GM06990 (cell line): ENCODE measurements at places on chromosomes 1 and 21.

- no peak for DNase-seq
These were observed 25.9 kb downstream of the UTP25 start for GRCh38 chr1:209853676-209854075.

DNA sequence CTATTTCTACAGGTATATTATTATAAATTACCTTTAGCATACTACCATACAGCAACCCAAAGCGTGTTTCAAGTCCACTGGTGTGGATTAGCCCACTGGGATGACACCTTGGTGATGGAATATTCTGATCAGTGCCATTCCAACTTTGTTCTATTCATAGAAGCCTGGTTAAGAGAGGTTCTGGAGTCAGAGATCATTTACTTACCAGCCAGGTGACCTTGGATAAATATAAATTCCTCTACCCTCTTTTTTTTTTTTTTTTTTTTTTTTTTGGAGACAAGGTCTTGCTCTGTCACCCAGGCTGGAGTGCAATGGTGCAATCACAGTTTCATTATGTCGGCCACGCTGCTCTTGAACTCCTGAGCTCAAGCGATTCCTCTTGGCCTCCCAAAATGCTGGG is at the start of gene SPATA45:
TSS of gene SPATA45 (minus strand) at position 101 of the 400 bp plus-strand sequence. CDS start 11,500 bp downstream, outside the sequence.
- no peak for DNase-seq

DNA sequence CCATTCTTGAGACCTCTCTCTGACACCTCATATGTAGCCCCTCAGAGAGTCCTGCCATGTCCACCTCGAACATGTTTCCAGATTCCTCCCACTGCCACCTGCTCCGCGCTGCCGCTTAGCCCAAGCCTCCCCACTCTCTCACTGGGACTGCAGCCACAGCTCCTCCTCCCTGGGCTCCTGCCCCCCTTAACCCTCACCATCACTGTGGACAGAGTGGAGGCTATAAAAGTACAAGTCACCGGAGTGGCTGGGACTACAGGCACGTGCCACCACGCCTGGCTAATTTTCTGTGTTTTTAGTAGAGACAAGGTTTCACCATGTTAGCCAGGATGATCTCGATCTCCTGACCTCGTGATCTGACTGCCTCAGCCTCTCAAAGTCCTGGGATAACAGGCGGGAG is 77.0 kb downstream of the VWA5B1 start:
- DNase-seq: no peak

GRCh38 chr21:41779659-41780058 is 12.8 kb upstream of the RIPK4 start:
- DNase-seq: no peak

DNA sequence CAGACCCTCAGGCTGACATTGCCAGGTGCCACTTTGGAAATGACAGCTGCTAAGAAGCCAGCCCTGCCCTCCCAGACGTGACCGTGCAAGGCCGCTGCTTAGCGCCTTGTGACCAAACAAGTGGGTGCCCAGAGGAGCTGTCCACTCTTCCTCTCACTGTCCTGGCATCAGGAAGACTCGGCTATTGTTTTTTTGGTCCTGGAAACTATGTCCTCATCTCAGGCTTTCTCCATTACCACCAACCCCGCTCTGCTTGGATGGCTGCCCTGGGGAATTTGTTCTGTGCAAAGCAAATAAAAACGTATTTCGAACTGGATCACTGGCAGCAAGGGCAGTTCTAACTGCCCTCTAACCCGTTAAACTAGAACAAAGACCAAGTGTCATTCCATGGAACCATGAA is 13.7 kb upstream of the TENT5C start:
- no peak for DNase-seq

DNA sequence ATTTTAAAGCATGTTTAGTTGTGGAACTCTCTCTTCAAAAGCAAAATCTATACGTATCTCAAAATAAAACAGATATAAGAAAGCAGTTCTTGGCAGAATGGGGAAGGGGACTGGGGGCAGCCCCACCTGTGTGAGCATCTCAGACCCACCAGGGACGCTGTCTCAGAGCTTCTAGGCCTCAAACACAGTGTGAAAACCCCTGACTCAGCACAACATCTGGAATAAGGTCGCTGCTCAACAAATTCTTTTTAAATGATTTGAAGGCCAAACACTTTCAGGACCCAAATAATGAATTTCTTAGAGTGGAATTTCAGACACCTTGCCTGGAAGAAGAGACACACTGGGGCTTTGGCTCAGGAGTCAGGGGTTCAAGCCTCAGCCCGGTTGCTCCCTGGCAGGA is 27.1 kb upstream of the GRHL3 start:
- DNase-seq: no peak

- no peak for DNase-seq
These were observed 30.5 kb downstream of the PIGK start for GRCh38 chr1:77188770-77189169.

GRCh38 chr21:39314143-39315027 is 953 bp upstream of the BRWD1 start:
- DNase-seq: no peak

GRCh38 chr1:161207173-161207572 is 5.0 kb downstream of the NDUFS2 start:
- DNase-seq: no peak

GRCh38 chr1:154325583-154326545 is 539 bp downstream of the ATP8B2 start:
- peak; percentile 41 for DNase-seq

GRCh38 chr1:15960808-15961207 is 15.1 kb downstream of the ZBTB17 start:
- no peak for DNase-seq

- DNase-seq: peak; percentile 25
These were observed 113.5 kb downstream of the MAP3K21 start for GRCh38 chr1:233440951-233441401.

DNA sequence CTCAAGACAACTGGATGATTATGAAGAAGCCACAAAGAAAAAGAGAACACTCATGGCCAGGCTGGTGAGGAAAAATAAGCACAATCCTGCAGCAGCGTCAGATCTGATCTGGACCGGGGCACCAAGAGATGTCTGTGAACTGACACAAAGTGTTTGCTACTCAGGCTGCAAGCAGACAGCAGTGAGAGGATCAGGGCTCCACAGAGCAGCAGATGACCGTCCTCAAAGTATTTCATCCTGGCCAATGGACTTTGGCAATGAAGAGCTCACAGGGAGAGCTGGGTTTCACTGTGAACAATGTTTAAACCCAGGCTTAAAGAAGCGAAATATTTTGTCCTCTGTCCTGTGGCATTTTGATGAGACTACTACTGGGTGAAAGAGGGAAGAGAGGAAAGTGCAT is 299.2 kb downstream of the GPATCH2 start:
- DNase-seq: no peak

DNA sequence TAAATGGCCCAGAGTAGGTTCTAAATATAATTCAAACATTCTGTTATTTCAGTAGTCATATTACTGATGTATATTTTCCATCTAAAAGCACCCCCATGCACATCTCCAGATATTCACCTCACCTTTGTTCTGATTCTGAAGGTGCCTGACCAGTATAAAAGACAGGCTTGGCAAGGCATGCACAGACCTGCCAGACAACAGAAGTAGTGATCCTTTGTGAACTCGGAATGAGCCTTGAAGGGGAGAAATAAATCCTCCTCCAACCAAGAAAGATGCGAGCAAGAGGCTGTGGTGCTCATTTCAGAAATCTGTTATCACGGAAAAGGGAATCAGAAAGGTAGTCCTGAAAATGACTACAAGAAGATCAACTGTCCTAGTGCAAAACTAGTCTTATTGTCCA is 287.3 kb downstream of the VAV3 start:
- no peak for DNase-seq

DNA sequence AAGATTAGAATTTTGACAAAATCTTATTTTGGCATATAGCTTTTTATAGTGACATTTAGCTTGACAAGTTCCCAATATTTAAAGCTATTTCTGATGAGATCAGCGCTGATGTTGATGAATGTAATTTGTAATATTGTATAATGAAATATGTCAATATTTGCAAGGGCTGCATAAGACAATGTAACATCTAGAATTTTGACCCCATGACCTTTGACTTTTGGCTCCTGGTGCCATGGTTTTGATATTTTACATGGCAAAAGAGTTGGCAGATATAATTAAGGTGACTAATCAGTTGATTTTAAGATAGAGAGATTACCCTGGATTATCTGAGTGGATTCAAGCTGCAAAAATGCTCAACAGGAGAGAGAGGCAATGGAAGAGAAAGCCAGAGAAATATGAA is 63.9 kb downstream of the DUSP10 start:
- DNase-seq: no peak

- DNase-seq: no peak
These were observed 14.5 kb downstream of the OLFML3 start for GRCh38 chr1:113993766-113994165.

DNA sequence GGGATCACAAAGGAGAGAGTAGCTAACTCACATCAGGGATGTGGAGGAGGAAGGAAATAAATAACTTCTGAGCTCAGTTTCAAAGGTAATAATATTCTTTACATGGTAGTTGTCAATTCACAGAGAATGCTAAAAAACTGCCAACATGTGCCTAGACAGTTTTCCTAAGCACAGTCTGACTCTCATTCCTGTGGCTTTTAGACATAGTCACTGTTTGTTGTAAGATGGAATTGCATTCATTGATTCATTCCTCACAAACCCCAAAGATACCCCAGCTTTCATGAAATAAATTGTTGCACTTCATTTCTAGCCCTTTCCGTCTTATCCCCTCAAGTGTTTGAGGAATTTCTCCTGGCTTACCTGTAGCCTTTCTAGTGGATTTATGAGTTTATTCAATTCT is 263.9 kb downstream of the NTNG1 start:
- DNase-seq: no peak

DNA sequence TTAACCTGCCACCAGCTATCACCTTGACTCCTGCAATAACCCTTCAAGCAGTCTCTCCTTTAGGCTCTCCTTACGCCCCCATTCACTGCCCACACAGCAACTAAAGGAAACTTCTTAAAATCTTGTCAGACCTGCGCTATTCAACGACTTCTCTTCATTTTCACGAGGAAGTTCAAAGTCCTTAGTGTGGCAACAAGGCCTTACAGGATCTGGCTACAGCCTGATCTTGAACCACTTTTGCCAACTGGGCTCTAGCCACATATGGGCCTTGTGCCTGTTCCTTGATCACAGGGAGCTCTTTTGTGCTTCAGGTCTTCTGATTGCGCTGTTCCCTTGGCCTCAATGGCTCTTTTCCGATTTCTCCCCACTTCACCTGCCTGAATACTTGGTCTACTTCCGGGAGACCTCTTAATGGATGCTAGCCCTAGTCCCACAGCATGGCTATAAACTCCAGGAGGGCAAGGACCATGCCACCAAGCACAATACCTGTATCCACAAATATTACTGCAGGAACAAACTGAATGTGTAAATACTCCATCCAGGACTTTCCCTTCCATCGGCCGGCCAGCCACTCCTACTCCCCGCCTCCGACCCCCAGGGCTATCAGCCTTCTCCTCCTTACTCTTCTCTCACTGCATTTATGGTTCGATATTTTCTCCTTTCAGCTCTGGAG is 2.3 kb upstream of the CTNNBIP1 start:
- no peak for DNase-seq

- no peak for DNase-seq
These were observed 78.7 kb upstream of the ZNF281 start for GRCh38 chr1:200488375-200489165.

DNA sequence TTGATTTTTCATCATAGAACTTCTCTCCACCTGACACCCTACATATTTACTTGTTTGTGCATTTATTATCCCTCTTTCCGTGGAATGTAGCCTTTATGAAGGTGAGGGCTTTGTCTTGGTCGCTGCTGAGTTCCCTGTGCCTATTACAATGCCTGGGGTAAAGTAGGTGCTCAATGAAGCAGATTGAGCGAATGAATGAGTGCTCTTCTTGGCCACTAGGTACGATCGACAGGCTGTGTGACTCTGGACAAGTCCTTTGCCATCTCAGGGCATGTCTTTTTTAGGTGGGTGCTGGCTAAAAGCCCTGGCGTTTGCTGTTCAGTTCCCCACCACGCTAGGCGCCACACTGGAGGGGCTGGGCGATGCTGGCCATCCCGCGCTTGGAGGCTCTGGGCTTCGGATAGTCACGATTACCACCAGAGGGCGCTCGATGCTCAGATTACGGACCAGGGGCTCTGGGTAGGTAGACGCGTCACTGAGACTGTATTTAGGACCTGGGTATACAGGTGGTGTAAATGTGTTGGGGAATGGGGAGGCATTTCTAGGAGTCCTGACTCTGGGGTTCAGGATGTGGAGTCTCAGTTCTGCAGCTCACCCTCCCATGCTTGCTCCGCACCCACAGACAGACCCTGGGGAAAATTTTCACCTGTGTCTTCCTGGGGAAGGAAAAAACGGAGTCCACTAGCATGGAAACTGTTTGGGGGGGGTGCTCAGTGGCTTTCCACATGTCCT is 71.0 kb upstream of the CSF3R start:
- peak; percentile 29 for DNase-seq

DNA sequence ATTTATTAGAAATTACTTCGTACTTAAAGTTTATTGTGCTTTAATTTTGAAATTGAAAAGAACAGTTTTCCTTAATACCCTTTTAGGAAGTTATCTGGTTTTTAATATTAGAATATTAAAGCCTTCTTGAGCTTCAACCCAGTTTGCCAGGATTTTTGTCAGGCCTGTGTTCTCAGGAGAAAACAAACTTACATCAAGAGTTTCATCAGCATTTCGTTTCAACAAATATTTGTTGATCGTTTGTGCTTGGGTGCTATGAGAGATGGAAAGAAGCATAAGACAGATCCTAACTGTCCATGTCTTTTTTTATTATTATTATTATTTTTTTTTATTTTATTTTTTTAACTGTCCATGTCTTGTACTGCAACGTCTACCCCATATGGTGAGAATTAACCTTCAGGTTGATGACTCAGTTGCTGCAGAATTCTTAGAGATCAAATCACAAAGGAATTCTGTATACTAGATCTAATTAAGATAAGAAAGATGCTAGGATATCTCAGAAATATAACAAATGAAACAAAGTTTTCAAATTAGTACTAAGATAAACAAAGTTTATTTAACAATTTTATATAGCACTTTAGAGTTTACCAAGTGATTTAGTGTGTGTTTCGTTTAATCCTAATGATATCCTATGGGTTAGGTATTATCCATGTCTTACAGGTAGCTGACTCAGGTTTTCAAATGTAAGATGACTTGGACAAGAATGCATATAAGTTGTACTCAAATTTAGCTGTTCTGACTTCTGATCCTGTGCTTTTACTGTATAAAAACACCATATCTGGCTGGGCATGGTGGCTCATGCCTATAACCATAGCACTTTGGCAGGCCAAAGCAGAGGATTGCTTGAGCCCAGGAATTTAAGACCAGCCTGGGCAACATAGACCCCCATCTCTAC is 14.3 kb downstream of the FBXO28 start:
- no peak for DNase-seq

DNA sequence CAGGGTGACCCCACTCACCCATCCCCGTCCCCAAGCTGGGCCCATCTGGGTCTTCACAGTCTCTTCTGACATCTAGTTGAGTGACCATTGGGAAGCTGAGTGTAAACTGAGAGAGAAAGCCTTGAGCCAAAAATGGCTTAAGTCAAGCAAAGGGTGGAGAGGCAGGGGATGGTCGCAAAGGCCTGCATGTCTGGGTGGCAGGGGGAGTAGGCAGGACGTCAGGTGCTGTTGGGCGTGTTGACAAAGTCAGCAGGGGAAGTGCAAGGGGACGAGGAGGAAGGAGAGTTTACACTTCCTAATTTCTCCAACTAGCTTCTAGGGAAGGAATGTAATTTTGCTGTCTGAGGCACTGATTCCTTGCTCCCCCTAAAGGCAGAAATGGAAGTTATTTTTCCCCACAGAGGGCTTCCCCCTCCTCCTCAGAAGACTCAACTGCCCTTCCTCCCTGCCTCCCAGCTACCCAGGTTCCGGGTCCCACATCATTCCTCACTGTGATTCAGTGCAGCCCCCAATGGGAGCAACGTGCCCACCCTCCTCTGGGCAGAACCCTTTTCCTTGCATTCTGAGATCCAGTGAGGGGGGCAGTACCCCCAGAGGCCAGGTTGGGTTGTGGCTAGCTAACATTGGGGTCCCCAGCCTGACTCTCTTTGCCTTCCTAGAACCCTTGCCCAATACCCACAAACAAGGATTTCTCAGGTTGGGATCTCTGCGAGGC is 1.2 kb upstream of the ADORA1 start:
- no peak for DNase-seq
